ENCODE measurements at places on chromosomes 13 and 19.

- DNase-seq: no peak
These were observed 9.9 kb upstream of the ZNF227 start for GRCh38 chr19:44202470-44202869.

DNA sequence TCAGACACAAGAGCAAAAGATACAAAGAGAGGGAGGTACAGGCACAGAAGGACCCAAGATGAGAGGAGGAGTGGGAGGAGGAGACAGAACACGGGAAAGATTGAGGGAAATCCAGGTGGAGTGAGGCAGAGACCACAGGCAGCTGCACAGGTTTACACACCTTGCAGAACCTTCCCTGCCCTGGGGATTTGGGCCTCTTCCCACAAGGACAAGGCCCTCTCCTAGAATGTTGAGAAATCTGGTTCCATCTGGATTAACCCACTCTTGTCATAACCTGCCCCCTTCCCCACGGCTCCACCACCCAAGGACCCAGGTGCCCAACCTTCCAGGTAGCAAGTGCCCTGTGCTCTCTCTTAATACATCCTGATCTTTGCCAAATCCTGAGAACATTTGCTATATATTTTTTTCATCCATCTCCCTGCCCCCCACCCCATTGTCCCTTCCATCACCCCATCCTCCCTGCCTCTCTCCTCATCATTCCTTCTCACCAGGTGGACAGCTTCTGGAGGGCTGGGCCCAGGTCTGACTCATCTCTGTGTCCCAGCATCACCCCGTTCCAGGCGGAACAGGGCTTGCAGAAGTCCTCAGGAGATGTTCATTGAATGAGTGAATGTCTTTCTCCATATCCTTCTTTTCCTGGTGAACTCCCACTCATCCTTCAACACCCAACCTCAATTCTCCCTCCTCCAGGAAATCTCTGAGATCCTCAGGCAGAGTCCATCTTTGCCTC lies 8.8 kb upstream of the KLK8 start:
- DNase-seq: no peak

- no peak for DNase-seq
These were observed 377.2 kb upstream of the GPC6 start for GRCh38 chr13:92849381-92849780.

DNA sequence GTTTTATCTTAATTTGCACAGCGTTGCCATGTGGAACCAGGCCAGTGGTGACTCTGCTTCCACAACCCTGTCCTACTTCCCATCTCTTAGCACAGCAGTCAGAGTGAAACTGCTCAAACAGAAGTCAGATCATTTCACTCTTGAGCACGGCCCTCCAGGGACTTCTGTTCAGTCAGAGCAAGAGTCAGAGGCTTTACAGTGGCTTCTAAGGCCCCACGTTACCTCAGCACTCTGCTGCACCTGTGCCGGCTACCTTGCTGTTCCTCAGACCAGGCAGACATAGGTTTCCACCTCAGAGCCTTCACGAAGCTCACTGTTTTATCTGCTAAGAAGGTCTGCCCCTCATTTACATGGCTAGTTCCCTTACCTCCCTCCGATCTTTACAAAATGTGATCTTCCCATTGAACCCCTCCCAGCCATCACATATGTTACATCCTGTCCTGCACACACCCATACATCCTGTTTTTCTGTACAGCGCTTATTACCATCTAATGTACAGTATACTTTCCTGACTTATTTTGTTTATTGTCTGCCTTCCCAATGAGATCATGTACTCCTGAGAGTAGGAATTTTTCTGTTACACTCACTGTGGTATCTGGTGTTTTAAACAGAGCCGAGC lies 41.6 kb downstream of the TM9SF2 start:
- DNase-seq: no peak

DNA sequence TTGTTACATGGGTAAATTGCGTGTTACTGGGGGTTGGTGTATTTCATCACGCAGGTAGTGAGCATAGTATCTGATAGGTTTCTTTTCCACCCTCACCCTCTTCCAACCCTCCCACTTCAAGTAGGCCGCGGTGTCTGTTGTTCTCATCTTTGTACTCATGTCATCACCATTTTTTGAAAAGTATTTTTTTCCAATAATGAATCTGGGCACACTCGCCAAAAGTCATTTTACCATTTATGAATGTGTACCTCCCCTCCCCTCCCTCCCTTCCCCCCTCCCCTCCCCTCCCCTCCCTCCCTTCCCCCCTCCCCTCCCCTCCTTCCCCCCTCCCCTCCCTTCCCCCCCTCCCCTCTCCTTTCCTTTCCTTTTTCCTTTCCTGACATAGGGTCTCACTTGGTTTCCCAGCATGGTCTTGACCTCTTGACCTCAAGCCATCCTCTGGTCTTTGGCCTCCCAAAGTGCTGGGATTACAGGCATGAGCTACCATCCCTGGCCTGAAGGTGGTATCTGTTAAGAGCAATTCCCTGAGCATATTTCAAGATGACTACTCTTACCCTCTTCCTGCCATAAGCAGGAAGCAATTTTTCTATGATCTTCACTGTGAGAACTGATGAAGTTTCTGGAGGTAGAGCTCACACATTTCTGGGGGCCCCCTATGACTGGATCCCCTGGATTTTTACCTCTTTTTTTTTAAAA lies 15.7 kb downstream of the ZNF627 start:
- DNase-seq: no peak

- no peak for DNase-seq
These were observed 629 bp downstream of the IZUMO4 start for GRCh38 chr19:2097203-2097885.
